ENCODE measurements at places on chromosomes 3 and 15.

- no peak for DNase-seq
Measured at GRCh38 chr15:77984446-77984861, 93.1 kb downstream of the TBC1D2B start.

DNA sequence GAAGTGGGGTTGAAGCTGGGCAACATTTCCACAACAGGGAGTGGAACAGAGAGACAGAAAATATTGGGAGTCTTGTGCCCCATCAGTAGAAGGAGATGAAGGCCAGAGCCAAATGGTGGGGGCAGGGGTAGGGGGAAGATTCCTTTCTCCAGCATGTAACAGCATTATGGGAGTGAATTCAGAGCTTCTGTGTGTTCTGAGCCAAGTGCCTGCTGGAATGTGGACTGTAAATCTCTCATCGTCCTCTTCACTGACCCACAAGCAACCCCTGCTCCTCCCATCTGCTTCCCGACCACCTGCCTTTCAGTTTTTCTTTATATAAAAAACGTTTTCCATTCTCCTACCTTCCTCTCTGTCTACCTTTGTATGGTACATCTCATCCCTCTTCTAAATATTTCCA is 344.2 kb upstream of the TPRG1 start:
- DNase-seq = no peak

DNA sequence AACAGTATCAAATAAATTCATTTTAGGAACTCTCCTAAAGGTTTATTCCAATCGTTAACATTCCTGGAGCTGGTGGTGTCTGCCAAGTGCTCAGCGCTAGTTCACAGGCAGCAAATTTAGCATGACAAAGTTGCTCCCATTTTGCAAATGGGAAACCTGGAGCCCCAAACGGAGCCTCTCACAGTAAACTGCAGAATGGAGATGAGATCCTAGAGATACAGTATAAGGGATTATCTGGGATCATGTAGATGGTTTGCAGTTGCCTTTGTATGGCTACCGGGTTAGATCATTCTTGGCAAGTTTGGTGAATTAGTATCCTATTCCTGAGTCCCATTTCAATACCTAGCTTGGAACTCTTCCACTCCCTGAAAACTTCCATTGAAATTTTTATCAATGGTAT is 173.7 kb downstream of the CDIN1 start:
- DNase-seq = no peak

- no peak for DNase-seq
Measured at GRCh38 chr3:10635446-10636076, 130.2 kb upstream of the ATP2B2 start.

- DNase-seq = peak; percentile 14
Measured at GRCh38 chr3:183487896-183488295, 59.5 kb upstream of the MCF2L2 start.

- peak; percentile 14 for DNase-seq
Measured at GRCh38 chr15:31272558-31273257, 53.9 kb upstream of the KLF13 start.

GRCh38 chr15:83200162-83200561 is 7.5 kb downstream of the HDGFL3 start:
- no peak for DNase-seq

GRCh38 chr3:33372218-33373081 is 67.8 kb downstream of the UBP1 start:
- DNase-seq = peak; percentile 57

DNA sequence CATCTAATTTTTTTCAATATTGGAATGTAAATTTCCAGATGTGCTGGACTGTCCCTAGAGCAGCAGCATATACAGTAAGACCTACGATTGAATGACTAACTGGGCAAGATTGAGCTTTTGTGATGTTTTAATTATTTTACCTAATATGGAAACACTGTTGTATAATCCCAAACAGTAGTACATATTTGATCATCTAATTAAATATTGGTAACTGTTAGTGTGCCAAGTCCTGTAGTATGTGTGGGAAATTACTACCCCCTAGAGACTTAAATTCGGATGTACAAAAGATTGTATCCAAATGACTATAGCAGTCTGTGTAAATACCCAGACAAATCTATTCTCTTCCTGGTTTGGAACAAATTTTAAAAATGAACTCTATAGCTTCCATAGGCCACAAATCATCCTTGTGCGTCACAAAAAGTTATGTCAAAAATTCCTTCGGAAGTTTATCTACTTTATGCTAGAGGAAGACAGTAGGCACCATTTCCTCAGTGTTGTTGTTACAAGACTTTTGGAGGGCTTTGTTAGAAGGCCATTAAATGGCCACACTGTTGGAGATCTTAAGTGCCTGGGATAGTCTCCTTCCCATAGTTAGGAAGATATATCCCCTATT is 41.6 kb downstream of the NKIRAS1 start:
- no peak for DNase-seq

DNA sequence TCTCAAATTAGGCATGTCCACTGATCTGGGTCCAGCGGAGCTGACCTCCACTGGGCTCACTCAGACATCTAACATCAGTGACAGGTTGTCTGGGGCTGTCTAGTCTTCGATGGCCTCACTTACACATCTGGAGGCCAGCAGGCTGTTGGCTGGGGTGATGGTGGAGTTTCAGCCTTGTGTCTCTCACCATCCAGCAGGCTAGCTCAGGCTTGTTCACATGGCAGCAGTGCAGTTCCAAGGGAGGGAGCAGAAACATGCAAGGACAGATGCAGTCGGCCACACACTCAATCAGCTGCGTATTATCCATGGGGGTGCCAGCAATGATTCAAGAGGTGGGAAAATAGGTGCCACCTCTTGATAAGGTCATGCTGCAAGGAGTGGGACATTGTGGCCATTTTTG is 292.5 kb downstream of the SHQ1 start:
- DNase-seq = no peak

- DNase-seq = no peak
Measured at GRCh38 chr15:39618063-39618823, 37.4 kb downstream of the THBS1 start.

DNA sequence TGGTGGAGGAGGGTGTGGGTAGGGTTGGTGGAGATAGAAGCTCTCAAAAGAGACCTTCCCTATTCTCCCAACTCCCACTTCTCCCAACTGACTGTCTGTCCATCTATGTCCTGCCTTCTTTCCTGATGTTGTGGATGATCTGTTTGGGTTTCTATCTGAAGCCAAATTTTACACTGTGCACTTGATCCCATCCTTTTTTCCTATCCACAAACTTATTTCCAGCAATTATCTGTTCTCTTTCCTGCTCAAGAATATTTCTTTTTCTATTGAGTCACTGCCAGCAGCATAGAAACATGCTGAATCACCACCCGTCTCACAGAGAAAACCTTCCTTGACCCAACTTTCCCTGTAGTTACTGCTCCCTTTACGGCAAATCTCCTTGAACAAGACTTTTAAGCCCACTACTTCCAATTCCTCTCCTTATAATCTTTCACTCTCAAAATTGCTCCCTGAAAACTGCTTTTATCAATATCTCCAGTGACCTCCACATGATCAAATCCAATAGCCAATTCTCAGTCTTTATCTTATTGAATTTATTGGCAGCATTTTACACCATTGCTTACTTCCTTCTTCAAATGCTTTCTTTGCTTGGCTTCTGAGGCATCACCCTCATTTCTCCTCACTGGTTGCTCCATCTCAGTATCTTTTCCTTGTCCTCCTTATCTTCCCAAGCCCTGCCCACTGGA is 141.2 kb upstream of the SLC7A14 start:
- DNase-seq = no peak

- peak; percentile 68 for DNase-seq
Measured at GRCh38 chr15:40906991-40907802, 12.9 kb downstream of the VPS18 start.

- DNase-seq = peak; percentile 82
Measured at GRCh38 chr3:50340448-50341329, at the start of gene RASSF1. Gene RASSF1 (minus strand): TSS chr3:50340836. CDS start chr3:50340805, 31 bp downstream.

DNA sequence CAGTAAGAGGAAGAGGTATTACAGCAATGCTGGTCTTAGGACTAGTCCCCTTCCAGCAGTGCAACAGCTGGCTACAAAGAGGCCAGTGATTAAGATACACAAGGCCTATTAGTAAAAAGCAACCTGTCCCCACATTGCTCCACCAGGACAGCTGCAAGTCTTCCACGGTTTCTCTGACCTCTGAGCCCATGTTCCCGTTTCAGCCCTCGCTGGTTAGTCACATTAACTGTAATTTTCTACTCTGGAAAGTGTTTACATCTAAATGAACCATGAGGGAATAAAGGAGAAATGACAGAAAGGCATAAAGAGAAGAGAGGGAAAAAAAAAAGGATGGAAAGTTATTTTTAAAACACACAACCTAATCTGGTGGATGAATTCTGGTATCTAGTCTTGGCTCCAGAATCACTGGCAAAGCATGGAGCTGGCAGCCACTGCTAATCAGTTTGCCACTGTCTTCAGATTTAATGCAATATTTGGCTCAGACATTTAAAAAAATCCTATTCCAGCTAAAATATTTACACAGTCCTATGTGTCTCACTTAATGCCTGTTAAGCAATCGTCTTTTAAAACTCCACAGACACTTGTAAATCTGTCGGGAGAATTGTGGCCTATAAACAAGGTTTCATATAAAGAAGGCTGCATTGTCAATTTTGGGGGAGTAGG is 154.9 kb downstream of the GREM1 start:
- no peak for DNase-seq

DNA sequence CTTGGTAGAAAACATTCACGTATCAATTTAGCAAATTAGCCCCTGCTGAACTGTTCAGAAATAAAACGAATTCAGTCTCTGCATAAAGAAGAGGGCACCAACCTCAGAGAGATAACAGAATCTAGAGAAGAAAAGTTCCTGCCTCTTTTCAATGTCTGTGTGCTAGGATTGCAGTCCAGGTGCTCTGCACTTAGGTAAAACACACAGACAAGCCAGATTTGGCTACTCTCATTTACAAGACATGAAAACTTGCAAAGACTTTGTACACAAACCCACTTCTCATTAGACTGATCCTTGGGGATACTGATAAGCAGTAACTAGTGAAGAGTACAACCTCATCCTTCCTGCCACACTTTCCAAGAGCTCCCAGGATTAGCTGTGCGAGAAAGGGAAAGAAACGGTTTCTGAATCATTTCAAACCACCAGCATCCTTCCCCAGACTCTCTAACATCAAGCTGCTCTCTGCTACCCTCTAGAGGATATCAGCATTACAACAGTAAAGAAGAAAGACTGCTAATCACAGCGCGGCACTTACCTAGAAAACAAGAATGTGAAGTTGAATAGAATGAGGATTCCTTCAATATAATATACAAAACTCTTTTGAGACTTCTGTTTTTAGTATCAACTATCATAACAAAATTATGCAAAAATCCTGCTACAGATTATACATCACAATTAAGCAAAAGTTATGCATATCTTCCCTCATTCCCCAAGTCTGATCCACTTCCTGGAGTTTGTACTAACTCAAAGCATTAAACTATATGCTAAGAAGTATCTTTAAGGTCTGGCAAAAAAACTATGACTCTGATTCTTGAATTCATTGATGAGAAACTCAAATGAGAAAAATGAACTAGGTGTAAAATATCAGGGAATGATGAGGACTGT is 306.4 kb downstream of the MAGI1 start:
- no peak for DNase-seq

GRCh38 chr3:103786296-103786695 is 1351.5 kb downstream of the ZPLD1 start:
- no peak for DNase-seq

DNA sequence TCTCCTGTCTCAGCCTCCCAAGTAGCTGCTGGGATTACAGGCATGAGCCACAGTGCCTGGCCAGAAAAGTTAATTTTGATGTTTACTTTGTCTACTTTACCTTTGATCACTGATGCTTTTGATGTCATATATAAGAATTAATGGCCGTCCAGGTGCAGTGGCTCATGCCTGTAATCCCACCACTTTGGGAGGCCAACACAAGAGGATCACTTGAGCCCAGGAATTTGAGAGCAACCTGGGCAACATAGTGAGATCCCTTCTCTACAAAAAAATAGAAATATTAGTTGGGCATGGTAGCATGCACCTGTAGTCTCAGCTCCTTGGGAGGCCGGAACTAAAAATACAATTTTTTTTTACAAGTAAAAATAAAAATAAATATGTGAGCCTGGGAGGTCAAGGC is 6.8 kb upstream of the INO80 start:
- DNase-seq = no peak

GRCh38 chr15:79410237-79410636 is 21.9 kb upstream of the MINAR1 start:
- DNase-seq = no peak

GRCh38 chr3:149417727-149418126 is 40.3 kb upstream of the TM4SF1 start:
- DNase-seq = no peak

GRCh38 chr3:25266677-25267076 is 161.4 kb upstream of the RARB start:
- DNase-seq = no peak

- DNase-seq = no peak
Measured at GRCh38 chr3:22704571-22705354, 498.4 kb upstream of the UBE2E2 start.

DNA sequence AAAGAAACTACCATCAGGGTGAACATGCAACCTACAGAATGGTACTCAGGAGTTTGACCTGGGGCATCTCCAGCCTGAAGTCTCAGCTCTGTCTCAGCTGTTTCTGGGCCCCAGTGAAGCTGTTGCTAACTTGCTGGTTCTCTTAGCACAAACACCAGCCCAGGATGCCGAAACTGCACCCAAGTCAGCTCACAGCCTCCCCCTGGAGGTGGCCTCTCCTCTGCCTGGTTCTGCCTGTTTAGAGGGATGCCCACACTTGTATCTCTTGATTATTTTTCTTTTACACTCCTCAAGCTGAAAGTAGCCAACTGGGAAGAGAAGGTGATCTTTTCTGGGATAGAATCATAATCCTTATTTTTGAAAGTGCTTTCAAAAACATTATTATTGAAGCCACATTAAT is 289.0 kb upstream of the RASGRP1 start:
- DNase-seq = peak; percentile 28

- DNase-seq = no peak
Measured at GRCh38 chr3:2993736-2994135, 116.4 kb downstream of the IL5RA start.

GRCh38 chr15:41730543-41730942 is 43.7 kb upstream of the MAPKBP1 start:
- no peak for DNase-seq

- DNase-seq = no peak
Measured at GRCh38 chr3:114207768-114208167, 28.9 kb upstream of the DRD3 start.

GRCh38 chr3:144557515-144557914 is 585.9 kb downstream of the DIPK2A start:
- DNase-seq = no peak

DNA sequence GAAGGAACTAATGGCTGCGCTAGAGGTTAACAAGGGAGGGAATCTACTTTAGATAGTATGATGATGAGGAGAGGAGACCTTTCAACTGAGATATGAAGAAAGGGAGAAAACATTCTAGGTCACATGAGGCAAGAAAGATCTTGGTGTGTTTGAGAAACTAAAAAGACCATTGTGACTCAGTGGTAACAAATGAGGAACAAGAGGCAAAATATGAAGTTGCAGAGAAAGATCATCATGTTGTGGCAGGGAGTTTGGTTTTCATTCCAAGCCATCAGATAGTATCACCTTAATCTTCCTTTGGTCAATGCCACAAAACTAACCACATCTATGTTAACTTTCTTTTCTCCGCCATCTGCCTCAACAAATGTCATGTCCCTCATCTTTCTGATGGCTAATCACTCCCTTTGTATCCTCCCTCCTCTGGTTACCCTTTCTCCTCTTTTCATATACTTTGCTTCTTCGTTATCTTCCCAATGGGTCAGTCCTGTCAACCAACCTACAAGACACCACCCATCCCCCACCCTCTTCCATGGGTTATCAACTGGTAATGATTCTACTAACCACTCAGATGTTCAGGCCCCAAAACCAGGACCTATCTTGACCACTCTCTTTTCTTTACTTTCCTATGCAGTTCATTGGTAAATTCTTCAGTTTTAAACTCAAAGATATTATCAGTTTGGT is 2.4 kb upstream of the PDCD6IP start:
- DNase-seq = no peak

Measured in stimulated activated CD8-positive, alpha-beta memory T cell treated with anti-CD3 and anti-CD28 coated beads, Interleukin-4, amount 100 ng/mL, for 48 hours (primary cell).